ENCODE measurements at places on chromosomes 1 and 21. TPM values are rescaled to one million over a fixed set of nuclear protein-coding genes. Genes with fewer than 3 reads are reported as not detected.
A peak's percentile ranks its signal among the peaks of the same experiment; 100 is the strongest.

DNA sequence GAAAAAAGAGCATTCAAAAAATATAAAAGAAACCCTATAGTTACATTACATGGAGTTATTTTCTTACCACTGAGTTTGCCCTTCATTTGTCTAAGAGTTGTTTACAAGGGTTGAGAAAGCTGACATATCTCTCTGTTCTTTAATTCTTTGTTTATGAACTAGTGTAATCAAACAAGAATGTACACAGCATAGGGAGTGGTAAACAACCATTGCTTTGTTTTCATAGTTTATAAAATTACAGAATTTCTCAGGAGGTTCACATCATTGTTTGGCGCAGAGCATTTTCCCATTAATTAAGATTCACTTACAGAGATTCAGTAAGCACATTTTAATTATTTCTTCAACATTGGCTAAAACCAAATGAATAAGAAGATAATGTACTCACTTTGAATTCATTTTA lies 87.6 kb downstream of the IFI44 start:
- DNase-seq, result no peak

Gene AMIGO1
- 0.29 TPM for total RNA-seq

Gene VCAM1
- total RNA-seq, result not detected

DNA sequence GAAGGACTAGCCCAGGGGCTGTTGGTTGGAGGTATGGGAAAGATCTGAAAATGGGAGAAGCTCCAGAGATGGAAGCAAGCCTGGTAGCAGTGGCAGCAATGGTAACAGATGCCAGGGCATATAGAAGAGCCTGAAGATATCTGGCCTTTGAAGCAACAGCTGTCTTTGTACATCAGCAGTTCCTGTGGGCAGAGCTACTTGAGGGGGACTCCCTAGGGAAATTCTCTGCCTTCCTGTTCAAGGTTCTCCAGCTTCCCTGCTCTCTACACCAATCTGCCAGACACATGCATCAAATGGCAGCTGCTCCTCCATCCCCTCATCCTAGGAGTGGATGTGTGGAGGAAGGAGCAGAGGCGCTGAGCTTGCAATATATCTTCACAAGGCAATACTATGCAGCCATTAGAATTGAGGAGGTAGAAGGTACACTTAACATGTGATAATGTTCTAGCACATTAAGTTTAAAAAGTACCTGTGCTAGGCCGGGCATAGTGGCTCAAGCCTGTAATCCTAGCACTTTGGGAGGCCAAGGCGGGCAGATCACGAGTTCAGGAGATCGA lies 2.2 kb downstream of the TMEM35B start:
- DNase-seq, result no peak

GRCh38 chr1:8443558-8444194 lies 125.8 kb downstream of the SLC45A1 start:
- DNase-seq, result no peak

Gene RGS4
- total RNA-seq, result not detected

- no peak for DNase-seq
These were observed 277.6 kb downstream of the PBX1 start for GRCh38 chr1:164836614-164837018.

Gene TEX38
- total RNA-seq, result not detected

- DNase-seq, result no peak
These were observed 63.9 kb upstream of the HSD17B7 start for GRCh38 chr1:162726555-162726954.

DNA sequence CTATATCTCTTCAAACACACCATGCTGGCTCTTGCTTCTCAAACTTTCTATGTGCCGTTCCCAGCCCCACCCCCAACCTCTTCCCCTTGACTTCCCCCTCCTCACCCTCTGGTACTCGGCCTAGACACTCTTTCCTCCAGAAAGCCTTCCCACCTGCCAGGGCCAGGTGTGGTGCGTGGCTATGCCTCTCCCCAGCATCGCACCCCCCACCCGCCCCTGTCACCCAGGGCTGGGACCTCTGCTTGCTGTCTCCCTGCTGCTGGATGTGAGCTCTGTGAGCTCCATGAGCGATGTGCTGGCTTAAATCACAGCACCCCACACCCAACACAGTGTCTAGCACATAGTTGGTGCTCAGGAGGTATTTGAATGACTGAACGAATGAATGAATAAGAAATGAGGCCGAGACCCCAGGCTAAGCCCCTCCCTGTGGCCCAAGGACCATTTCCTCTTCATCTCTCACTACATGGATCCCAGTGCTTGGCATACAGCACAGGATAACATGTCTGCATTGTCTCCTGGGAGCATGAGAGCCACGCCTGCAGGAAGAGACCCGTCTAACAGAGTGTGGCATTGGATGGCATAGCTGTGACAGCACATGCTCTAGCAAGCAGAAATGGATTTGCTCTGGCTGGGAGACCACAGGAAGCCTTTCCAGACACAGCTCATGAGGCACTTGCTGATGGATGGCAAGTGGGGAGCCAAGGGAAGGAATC lies 19.7 kb downstream of the TNNT2 start:
- no peak for DNase-seq

Gene PDE9A
- not detected for total RNA-seq

DNA sequence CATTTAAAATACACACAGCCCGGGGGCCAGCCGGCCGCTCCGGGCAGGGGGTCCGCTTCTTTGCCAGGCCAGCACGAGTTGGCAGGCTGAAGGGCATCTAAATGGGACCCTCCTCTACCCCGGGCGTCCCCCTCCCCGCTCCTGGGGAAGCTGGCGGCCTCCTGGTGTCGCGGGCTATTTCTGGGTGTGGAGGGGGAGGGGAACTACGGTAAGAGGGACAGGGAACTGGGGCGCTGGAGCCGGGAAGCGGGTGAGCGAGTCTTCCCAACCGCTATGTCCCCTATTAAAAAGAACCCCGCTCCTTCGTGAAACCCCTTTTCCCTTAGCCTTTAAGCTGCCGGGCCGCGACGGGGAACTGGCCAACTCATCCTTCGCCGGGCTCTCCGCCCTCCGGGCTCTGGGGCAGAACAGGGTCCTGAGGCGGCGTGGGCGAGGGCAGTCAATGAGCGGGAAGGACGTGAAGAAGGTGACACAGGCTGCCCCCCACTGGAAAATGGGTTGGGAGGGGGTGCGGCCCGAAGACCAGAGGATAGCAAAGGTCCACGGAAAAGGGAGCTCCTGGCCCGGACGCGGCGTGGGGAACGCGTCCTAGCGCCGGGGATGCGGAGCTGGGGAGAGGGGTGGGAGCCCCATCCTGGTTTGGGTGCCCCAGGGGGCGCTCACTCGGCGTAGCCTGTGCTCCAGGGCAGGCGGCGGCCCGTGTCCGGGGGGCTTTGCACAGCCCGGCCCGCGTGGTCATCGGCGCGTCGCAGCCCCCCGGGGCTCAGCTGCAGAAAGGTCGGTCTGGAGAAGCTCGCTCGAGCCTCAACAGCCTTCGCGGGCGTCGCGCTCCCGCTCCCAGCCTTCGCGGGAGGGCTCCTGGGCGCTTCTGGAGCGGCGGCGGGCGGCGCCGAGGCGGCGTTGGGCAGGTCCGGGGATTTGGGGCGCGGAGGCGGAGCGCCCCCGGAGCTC lies 544 bp downstream of the PPM1J start:
- no peak for DNase-seq

Gene ATPAF1
- 44.1 TPM for total RNA-seq

GRCh38 chr1:237470712-237471338 lies 419.9 kb downstream of the ZP4 start:
- DNase-seq, result peak; percentile 97

DNA sequence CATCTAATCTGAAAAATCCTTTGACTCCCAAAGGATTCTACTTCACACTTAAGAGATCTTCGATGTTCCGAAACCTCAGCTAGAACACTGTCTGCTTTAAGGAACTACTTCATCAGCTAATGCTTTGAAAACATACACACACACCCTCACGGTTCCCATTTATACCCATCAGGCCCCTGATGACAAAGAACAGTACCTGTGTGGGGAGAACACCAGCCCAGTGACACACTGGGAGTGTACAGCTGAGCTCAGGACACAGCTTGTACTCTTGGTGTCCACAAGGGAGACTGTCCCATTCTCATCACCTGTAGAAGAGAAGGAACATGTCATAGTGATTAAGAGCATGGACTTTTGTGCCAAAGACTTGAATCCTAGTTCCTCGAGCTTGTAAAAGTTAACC lies 6.6 kb downstream of the WDR77 start:
- no peak for DNase-seq

GRCh38 chr21:42513151-42513984 lies at the start of gene SLC37A1:
SLC37A1 (plus strand) TSS chr21:42513852; CDS start chr21:42518455, 4,603 bp downstream.
- DNase-seq, result peak; percentile 11

GRCh38 chr1:36950604-36951291 lies 83.6 kb downstream of the GRIK3 start:
- DNase-seq, result no peak
